ENCODE measurements at places on chromosomes 6 and 20. TPM values are rescaled to one million over a fixed set of nuclear protein-coding genes. Genes with fewer than 3 reads are reported as not detected.

RIPPLY2 gene
- total RNA-seq: not detected

SLC18B1 gene
- 9.1 TPM for total RNA-seq

PGK2 gene
- total RNA-seq: not detected

HSPA1L gene
- total RNA-seq: 3.3 TPM

SMIM29 gene
- 23.1 TPM for total RNA-seq

KIF6 gene
- total RNA-seq: not detected

LSM14B gene
- total RNA-seq: 47.1 TPM

RFX6 gene
- total RNA-seq: not detected

SNX5 gene
- total RNA-seq: 166 TPM

DNA sequence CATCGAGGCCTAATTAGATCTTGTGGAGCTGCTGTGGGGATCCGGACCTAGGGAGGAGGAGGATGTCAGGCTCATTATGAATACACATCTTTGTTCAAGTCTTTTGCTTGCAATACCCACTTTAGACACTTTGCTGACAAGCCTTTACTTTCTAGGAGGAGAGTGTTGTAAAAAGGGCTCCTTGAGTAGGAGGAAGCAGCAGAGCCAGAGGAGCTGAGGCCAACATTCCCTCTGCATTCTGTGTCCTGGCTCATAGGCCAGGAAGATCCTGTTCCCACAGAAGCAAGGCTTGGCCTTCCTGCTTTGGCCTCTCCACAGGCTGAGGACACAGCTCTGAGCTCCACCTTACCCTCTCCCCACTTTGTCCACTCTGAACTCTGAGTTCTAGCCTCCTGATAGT lies 67.1 kb downstream of the TPD52L1 start:
- no peak for DNase-seq

DNA sequence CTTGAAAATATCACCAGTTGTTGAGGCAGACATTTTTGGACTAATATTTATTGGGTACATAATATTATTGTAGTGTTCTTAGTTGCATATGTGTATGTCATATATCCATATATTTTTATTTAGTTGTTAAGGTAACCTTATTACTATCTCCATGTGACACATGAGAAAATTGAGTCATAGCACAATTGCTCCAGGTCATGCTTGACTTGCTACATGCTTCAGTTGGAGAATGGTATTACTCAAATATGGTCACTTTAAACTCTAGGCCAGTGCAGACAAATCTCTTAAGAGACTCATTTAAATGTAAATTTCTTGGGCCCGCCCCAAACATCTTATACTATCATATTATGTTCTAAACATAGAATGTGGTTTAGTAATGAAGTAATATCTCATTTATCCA lies 246.1 kb downstream of the RIMS1 start:
- DNase-seq: no peak

DNA sequence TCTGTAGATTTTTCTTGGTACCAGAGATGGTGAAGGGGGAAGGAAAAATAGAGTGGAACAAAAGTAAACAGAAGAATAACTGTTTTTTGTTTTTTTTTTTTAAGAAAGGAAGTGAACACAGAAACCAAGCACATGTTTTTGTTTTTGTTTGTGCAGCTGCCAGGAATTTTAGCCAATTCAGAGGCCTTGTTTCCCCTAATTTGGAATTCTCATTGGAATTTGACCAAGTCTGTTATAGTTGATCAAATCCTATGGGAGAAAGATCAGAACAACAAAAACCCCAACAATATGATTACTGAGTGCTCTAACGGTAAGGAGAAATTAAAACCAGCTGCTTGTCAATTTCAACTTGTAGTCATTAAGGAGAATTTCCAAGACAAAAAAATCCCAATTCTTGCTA lies 18.2 kb upstream of the IL22RA2 start:
- DNase-seq: no peak

GRCh38 chr6:68247782-68248181 lies 387.3 kb upstream of the ADGRB3 start:
- DNase-seq: no peak
